ENCODE measurements at places on chromosomes 2 and 18.

GRCh38 chr2:144083211-144083610 is 436.7 kb downstream of the ZEB2 start:
- no peak for DNase-seq

- no peak for DNase-seq
Measured at GRCh38 chr2:170943041-170943440, 14.0 kb downstream of the GORASP2 start.

GRCh38 chr2:16763056-16763455 is 97.4 kb upstream of the CYRIA start:
- no peak for DNase-seq

DNA sequence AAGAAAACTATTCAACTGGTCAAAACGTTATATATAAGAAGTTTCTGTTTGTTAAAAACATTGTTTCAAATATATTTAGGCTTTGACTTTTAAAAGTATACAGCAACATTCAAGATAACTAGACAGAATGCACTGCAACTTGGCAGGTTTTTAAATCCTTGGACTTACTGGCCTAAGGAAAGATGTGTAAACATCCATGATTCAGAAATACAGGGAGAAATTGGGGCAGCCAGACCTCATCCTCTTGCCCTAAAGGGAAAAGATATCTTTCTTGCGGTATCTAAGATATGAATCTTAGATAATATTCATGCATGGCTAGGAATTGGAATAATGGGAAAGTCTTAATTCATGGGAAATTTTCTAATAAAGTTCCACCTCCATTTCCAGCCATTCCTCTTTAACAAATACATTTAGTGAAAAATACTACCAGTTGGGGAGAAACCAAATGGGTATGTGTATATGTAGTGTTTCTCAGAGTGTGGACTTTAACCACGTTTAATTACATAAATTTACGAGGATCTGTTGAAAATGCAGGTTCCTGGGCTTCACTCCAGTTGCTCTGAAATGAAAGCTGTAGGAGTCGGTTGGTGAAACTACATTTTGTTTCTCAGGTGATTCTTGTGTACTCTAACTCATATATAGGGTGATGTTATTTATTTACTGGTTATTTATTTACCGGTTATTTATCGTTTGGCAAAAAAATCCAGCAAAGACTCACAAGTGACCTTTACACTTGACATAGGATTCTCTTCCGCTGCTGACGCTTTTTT is 587 bp upstream of the TANK start:
- no peak for DNase-seq

DNA sequence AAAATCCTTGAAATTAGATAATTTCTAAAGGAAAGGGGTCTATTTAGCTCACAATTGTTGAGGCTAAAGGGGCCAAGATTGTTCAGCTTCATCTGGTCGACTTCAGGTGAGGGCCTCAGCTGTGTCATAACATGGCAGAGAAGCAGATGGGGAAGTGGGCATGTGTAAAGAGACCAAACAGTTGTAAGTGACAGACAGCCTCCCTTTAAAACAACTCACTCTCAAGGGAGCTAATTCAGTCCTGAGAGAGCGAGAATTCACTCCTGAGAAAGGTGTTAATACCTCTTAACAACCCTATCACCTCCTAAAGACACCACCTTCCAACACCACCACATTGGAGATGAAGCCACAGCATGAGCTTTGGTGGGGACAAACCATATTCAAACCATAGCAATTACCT is 62.4 kb downstream of the KCMF1 start:
- no peak for DNase-seq

- no peak for DNase-seq
Measured at GRCh38 chr2:144234542-144234871, 285.4 kb downstream of the ZEB2 start.

- DNase-seq, result no peak
Measured at GRCh38 chr18:3688690-3689089, 238.7 kb downstream of the TGIF1 start.

DNA sequence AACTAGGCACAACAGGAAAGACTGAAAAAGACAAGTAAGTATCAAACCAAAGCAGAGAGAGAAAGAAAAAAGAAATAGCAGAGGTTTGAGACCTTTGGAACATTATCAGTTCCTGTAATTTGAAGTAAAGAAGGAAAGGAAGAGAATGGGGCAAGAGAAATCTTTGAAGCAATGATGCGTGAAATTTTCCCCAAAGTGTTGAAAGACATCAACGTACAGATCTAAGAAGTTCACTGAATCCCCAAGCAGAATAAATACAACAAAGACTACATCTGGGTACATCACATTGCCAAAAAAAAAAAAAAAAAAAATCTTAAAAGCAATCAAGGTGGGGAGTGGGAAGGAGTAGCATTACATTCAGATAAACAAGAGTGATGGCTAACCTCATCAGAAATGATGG is 6.0 kb upstream of the SLC30A6 start:
- DNase-seq, result no peak

DNA sequence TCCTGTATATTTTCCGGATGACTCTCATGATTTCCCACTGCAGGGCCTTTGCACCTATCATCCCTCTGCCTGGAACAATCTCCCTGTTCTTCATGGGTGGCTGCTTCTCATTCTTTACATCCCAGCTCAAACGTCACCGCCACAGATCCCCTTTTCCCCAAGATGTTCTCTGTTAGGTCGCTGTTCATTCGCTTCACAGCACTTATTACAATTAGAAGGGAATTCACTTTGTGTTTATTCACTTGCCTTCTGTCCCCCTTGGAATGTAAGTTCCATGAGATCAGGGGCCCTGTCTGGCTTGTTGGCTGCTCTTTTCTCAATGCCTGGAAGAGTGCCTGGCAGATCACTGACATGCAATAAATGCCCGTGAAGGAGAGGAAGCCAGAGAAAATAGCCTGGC is 106.7 kb downstream of the FOXI3 start:
- no peak for DNase-seq

- DNase-seq, result peak; percentile 49
Measured at GRCh38 chr2:121356058-121356640, 71.1 kb upstream of the TFCP2L1 start.

GRCh38 chr18:62420513-62421209 is 95.6 kb downstream of the TNFRSF11A start:
- no peak for DNase-seq

DNA sequence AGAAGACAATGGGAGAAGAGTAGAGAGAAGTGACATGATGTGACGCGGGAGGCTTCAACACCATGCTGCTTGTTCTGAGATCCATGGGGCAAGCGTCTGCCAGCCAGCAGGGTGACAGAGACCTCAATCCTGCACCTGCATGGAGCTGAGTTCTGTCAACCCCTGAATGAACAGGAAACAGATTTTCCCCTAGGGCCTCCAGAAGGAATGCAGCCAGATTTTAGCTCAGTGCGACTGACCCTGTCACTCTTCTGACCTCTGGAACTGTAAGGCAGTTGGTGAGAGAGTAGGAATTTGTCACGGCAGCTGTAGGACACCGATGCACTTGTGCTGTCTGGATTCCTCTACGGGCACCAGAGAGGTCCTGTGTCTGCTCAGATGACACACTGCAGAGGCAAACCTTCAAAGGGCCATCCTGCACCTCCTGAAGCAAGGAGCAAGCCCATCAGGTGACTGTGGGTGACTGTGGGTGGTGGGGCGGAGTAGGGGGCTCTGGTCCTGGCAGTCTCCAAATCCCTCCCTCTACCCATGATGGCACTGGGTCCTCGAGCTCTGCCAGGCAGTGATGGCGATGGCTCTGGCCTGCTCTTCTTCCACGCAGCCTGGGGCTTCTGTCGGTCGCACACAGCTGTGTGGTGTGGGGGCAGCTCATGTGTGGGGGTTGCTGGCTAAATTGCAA is 194.3 kb upstream of the TWIST2 start:
- DNase-seq, result no peak

GRCh38 chr2:129877795-129878775 is 101.4 kb upstream of the RAB6C start:
- peak; percentile 6 for DNase-seq

DNA sequence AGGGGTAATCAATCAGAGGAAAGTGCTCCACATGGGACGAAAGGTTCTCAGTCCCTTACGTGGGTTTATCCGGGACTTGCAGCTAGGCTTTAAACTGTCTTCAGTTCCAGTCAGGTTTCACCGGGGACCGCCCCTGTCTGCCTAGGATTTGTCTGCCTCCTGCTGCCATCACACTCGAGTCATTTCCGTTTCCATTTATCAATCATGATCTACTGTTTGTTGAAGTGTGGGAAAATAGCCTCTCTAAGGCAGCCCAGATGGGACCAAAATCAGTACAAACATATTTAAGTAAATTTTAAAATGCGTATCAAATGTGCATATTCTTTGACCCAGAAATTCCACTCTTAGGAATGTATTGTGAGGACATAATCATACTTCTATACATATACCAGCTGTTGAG is 10.5 kb downstream of the TRAPPC12 start:
- no peak for DNase-seq

GRCh38 chr2:175880-176820 is 87.7 kb downstream of the SH3YL1 start:
- no peak for DNase-seq

DNA sequence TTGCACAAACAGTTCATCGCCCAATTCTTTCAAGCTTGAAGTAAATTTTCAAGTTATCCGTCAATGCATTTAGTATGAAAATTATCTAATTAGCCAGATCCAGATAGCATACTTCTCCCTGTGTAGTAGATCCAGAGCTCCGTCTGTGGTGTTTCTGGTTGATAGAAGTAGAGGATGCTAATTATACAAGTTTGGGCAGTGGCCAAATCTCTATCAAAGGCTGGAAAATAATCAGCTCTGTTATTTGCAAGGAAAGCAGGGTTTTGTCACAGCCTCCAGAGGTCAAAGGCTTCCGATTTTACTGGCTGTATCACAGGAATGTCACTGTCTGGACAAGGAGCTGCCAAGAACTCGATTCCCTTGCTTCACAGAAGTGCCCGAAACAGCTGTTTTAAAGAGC is 28.6 kb downstream of the LRRC30 start:
- DNase-seq, result no peak

GRCh38 chr2:119257198-119257597 is 33.6 kb downstream of the STEAP3 start:
- no peak for DNase-seq

GRCh38 chr18:2312440-2312839 is 258.9 kb downstream of the METTL4 start:
- DNase-seq, result no peak

GRCh38 chr2:24771061-24771460 is 22.1 kb downstream of the PTRHD1 start:
- DNase-seq, result no peak

DNA sequence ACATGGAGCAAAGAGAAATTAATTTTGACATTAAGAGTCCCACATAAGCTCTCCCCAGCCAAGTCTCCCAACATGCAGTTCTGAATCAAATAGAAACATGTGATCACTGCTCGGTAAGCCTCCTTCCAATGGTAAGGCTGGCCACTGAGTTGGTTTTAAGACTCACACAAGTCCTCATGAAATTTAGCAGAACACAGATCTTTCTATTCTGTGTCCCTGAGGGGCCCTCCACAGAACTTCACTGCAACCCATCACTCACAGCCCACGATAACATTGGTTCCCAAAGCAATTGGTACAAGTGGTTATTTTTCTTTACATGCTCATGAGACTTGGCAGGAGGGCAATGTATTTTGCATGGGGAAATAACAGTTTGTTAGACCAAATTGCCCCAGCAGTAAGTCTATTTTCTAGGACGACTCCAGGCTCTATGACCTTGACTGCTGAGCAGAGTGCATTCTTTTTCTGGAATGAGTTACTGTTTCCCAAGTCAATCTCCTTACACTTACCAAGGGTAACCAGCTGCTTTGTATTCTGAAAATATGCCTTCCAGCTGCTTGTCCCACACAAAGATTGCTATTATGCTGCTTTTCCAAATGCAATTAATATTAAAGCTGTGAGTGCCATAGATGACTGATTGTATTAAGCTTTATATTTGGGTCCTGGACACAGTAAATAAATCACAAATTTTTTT is 142.3 kb upstream of the TANK start:
- no peak for DNase-seq

DNA sequence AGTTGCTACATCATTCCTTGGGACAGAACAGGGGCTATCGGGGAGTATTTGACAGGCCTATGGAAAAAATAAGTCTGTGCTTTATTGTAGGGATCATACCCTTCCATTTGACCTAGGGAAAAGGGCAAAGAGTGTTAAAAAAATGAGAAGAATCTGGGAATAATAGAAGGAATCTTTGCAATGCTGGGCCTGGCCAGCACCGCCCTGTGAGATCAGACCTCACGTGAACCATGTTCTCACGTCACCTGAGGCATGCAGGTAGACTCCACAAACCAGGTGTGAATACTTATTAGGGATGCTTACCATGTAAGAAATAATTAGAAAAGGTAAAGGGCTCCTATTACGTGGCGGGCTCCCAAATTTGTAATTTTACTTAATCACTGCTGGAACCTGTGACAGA is 177.5 kb upstream of the GATA6 start:
- DNase-seq, result no peak

DNA sequence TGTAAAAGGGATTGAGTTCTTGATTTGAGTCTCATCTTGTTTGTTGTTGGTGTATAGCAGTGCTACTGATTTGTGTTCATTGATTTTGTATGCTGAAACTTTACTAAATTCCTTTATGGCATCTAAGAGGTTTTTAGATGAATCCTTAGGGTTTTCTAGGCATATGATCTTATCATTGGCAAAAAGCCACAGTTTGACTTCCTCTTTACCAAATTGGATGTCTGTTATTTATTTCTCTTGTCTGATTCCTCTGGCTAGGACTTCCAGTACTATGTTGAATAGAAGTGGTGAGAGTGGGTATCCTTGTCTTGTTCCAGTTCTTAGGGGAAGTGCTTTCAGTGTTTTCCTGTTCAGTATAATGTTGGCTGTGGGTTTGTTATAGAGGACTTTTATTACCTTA is 4.8 kb downstream of the ANKAR start:
- DNase-seq, result no peak

DNA sequence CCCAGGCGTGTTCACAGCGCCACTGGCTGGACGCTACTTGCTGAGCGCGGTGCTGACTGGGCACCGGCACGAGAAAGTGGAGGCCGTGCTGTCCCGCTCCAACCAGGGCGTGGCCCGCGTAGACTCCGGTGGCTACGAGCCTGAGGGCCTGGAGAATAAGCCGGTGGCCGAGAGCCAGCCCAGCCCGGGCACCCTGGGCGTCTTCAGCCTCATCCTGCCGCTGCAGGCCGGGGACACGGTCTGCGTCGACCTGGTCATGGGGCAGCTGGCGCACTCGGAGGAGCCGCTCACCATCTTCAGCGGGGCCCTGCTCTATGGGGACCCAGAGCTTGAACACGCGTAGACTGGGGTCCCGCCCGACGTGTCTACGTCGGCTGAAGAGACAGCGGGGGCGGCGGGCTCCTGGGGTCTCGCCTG is 891 bp upstream of the KHK start:
- peak; percentile 6 for DNase-seq
